ENCODE measurements at places on chromosomes 16 and 17.

GRCh38 chr16:74778646-74779045, 4.0 kb upstream of the FA2H start:
- no peak for DNase-seq

DNA sequence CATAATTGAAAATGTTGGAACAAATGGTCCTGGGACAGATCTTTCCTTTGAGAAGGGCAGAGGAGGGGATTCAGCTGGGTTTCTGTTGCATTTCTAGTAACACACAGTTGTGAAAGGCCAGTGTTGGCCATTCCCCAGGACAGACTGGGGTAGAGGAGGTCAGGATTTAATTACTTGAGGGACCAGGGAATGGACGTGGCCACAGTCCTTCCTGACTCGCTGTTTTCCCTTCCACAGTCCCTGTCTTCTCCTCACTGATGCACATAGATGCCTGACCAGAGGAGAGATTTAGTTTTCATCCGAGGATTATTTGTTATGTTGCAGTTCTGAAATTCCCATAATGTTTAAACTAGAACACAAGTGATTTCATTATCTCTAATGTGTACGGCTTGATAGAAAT, 25.2 kb upstream of the HEATR6 start:
- DNase-seq: no peak

DNA sequence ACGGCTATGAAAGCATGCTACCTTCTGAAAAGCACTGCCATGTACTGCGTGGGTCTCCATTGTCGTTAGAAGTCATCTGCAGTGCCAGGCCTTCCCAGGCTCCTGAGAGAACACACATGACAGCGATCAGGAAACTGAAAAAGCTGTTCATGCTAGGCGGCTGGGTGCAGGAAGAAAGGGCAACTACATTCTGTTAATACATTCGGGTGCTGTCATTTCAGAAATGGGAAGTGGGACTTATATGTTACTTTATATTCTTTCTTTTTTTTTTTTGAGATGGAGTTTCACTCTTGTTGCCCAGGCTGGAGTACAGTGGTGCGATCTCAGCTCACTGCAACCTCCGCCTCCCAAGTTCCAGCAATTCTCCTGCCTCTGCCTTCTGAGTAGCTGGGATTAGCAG, 19.9 kb downstream of the CFAP20 start:
- no peak for DNase-seq

DNA sequence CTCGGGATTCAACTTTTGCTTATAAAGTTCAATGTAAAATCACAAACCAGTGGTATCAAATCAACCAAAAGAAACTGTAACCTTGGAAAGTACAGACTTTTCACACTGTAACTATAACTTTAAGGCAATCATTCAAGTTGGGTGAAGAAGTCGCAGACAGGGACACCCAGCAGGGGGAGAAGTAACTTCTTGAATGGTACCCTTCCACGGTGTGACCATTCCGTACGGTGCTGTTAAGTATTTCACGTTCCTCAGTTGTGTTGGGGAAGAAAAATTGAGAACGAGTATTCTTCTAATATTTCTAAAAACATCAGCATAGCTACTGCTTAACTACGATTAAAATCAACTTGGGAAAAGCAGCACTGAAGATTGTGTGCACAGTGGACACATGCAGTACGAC, 55.8 kb downstream of the MYH10 start:
- DNase-seq: peak; percentile 1

DNA sequence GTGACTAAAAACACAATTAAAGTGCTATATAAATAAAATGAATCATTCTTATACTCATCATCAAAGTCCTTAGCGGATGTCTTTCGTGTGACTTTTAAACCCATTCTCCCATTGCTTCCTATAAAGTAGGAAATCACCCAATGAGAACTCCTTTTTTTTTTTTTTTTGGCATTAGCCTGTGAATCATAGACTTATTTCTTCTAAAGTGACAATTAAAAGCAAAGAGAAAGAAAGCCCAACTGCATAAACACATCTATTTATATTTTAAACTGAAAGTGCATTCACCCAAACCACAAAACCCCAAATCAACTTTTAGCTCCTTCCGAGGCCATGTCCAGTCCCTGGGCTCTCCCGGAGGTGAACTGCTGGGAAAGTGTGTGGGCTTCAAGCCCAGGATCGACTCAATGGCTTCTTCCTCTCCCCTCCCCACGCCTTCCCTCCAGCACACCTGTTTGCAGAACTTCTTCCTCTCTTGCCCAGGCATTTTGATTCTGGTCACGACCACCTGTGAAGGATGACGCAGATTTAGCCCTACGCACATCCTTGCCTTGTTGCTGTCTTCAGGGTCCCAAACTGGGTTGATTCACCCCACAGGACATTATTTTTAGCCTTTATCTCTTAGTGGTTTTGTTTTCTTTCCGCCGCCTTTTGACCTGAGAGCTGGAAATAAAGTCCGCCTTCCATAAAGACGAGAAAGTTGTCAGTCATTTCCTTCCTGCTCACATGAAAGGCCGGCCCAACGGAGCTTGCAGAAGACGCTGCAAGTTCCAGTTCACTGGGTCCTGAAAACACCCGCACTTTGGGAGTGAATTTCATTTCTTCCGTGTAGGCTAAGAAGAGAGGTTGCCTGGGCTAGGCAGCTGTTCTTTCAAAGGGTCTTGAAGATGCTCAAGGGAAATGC, 166.8 kb downstream of the MAP2K6 start:
- no peak for DNase-seq

- no peak for DNase-seq
Measured at GRCh38 chr17:39927929-39928857, 661 bp downstream of the LRRC3C start.

DNA sequence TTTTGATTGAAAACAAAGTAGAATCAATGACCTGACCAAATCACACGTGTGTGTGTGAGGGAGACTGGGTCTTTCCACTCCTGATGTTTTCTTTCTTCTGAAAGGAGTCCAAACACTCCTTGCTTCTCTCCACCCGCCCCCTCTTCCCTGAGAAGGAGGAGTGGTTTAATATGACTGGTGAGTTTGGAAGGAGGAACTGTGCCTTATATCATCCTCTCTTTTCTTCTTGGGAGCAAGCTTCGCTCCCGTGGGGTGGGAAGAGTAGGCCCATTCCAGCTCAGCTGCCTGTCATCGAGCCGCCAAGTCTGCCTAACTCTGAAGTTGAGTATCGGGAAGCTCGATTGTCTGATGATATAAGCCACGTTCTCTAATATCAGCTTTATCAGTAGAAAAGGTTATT, 96.5 kb downstream of the YPEL2 start:
- DNase-seq: no peak

GRCh38 chr17:32518646-32519227, 31.9 kb downstream of the CDK5R1 start:
- DNase-seq: no peak

- DNase-seq: no peak
Measured at GRCh38 chr17:76080768-76081287, 1.8 kb downstream of the ZACN start.
